ENCODE measurements at places on chromosomes 16 and 17.

GRCh38 chr17:74779501-74779900 is 3.4 kb upstream of the NAT9 start:
- DNase-seq, result no peak

DNA sequence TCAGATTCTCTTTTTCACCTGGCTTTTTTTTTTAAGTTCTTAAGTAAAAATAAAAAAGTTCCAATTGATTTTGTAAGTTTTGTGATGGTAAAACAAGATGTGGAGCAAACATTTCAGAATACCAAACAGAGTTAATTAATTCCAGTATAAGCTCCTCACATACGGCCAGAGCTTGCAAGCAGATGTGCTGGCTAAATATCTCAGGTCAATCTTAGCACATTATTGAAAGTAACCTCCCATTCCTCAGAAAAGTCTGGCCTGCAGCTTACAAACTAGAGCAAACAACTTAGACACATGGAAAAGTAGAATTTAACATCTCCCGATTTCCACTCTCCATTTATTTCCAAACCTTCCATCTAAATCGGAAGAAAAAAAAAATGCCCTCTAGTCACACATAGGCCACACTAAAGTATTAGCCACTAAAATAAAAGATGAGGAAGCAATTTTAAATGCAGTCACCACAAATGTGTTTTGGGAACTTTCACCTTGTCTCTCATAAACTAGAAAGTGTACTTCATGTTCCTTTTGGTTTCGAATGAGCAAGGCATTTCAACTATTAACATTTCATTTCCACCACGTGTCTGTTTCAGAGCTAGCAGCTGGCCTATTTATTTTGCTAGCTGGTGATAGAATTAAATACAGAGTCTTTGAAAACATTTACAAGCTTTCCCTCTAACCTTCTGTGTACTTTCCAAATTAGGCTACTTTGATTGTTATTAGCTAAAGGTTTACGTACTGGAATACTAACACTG is 143.3 kb downstream of the STX8 start:
- DNase-seq, result no peak

DNA sequence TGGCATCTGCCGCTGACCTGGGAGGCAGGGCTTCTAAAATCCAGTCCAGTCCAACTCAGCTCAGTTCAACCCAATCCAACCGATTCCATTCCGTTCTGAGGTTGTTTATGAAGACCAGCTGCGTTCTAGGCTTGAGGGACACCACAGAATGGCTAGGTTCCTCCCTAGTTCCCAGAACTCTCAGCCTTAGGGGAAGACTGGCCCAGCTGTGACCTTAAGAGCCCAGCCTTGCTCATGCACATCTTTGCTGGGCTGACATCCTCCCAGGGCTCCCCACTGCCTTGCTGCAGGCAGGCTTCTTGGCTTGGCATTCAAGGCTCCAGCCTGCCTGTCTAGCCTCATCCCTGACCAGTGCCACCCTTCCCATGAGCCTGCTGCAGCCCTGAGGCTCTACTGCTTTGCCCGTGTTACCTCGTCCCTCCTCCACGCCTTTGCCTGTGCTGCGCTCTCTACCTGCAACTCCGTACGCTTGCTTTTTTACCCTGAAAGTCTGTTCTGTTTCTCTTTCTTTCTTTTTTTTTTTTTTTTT is 7.9 kb downstream of the SLC12A3 start:
- no peak for DNase-seq

GRCh38 chr17:82061047-82061925 is 4.3 kb downstream of the DUS1L start:
- no peak for DNase-seq

GRCh38 chr16:86882586-86883280 is 304.4 kb downstream of the FOXL1 start:
- peak; percentile 37 for DNase-seq

DNA sequence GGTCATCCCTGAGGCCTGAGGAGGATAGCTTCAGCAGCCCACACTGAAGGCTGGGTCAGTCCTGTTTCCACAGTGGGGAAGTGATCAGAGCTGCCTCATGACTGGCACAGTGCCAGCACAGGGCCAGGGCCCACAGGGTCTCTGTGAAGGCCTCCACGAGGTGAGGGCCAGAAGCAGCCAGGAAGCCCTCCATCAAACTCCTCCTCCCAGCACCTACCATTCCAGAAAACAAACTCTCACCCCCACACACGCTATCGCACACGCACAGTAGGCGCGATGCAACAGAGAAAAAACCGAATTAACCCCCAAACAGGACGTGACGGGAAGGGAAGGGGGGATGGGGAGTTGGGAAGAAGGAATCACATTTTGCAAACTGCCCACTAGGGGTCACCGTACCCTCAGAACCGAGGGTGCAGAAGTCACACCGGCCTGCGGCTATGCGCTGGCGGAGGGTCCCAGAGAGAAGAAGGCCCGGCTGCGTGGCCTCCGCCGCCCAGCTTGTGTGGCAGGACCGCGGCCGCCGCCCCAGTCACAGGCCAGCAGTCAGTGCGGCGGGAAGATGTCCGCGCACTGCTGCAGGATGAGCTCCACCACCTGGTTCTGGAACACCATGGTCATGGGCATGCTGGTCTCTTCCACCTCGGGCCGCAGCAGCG is 37.6 kb downstream of the ARHGAP27 start:
- DNase-seq, result peak; percentile 89

- DNase-seq, result no peak
Measured at GRCh38 chr17:5516060-5516792, 29.9 kb downstream of the MIS12 start.

GRCh38 chr16:60077861-60078260 is 1343.7 kb upstream of the GOT2 start:
- DNase-seq, result no peak

DNA sequence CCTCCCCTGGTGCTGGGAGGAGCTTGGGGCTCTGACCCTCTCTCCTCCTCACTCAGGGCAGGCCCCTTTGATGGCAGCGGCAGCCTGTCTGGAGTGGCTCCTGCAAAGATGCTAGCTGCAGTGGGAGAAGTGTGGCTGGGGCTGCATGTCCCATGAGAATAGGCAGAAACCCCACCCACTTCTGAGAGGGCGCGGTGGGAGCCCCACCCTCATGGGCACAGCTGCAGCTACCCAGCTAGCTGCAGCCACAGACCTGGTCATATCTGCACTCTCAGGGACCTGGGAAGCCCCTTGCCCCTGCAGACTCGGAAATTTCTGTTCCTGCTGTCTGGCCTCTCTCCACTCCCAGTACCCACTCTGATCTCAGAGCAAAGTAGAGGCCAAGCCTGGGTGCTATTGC is 72.2 kb upstream of the BRD7 start:
- DNase-seq, result no peak

DNA sequence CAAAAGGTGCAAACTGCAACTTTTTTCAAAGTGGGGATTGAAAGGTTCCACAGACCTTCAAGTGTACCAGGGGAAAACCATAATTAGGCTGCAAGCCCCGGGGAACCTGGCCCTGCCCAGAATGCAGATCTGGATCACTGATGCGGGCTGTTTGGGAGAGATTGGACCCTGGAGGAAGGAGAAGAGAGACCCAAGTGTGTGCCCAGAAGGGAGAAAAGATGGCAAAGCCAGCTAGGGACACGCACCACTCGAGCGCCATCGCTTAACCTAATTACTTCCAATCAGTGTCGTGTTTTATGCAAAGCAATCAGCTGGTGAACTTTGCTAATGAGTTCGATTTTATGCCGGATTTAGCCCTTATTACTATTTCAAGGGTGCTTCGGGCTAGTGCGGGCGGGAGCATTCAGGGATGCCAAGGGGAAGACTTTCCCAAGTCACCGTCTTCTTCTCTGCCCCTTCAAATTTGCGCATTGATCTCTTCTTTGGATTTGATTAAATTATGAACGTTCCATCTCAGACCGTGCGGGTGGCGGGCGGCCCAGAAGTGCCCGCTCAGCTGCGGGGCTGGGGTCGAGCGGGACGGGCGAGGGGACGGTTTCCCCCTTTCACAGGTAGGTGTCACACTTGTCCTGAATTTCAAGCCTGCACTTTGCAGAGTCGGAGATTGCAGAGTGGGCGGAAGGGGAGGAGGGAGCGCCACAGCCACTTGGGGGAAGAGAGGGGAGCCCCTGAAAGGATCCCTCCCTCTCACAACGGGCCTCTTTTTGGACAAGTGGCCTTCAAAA is 4.0 kb downstream of the IRX5 start:
- peak; percentile 87 for DNase-seq

DNA sequence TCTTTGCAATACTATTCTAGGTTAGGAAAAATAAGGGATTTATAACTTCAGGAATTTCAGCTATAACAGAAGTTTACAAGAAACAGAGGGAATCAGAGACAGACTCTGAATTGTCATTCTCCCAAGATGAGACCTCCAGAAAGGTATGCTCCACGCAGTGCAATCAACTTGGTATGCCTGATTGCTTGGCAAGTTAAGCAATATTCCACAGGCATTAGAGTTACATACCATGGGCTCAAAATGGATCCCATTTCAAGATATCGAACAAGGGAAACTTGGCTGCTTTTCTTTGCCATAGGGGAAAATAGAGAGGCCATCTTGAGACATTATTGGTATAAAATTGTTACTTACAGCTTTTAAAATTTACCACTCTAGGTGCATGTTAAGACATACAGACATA is 615.6 kb upstream of the SOX9 start:
- DNase-seq, result no peak

DNA sequence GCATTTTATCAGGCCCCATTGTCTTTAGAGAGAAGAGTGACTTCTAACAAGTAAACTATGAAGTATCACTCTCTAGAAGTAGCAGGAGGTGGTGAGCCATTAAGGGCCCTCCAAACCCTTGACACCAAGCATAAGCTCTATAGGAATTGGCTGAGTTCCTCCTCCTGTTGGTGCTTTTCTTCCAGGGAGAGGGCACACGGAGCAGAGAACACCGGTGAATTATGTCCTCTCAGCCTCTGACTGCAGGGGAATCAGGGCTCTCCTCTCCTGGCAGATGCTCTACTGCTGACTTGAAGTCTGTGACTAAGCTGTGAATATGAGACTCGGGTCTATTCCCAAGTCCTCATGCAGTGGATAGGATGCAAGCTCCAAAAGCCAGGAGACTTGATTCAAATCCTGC is 32.3 kb downstream of the CHD9 start:
- DNase-seq, result peak; percentile 63

DNA sequence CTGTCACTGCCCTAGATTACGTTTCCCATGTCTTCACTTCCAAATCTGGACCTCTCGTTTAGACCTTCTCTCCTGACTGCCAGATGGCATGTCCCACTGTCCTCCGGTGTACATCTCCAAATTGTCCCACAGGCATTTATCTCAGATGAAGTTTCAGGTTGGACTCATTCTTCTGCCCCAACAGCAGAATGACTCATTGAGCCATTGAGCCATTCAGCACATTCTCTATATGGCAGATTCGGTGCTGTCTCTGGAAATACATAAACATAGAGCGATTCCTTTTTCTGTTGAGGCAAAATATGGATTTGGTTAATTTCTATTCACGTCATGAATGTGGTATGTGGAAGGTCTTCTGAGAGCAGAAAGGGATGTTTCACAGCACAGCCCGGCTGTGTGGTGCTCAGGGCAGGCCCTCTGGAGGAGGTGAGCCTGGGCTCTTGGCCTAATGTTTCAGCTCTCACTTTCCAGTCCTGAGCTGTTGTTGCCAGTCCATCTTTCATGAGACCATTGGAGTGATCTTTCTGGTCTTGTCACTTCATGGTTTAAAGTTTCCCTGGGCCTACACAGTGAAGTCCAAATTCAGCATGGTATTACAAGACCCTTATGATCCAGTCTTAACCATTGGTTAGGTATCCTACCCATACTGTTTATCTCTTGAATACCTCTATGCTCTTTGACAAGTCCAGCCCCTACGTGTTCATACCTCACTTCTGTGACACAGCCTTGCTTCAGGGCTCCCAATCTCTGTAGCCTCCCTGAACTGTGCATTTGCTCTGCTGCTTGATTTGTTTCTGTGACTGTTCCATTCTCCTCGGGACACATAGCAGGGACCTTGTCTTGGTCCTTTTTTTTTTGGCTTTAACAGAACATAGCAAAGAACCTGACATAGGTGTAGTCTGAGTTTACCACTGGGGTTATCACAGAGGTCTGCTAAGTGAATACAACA is 15.9 kb downstream of the HAPSTR1 start:
- DNase-seq, result no peak

GRCh38 chr17:34252444-34253138 is 2.5 kb upstream of the CCL2 start:
- DNase-seq, result peak; percentile 75

DNA sequence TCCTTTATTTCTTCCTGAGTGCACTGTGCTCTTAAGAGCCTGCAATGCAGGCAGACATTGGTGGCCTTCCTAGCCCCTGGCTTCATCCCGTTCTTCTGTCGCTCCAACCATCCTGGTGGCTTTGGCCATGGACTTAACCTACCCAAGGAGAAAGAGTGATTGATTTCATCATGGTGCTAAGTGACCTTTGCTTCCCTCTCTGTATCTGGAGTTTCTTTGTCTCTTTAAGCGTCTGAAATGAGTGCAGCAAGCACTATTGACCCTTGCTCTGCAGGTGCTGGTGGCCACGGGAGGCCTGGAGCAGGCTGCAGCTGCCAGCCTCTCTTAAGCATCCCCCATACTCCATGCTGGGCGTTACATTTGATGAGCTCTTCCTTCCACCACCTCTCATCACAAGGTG is 60.5 kb downstream of the RAP1GAP2 start:
- no peak for DNase-seq

- peak; percentile 65 for DNase-seq
Measured at GRCh38 chr17:27379888-27380533, 76.2 kb upstream of the KSR1 start.

- no peak for DNase-seq
Measured at GRCh38 chr16:74296104-74296431, 546 bp upstream of the PSMD7 start.

- DNase-seq, result peak; percentile 44
Measured at GRCh38 chr17:37570527-37571093, 38.6 kb downstream of the SYNRG start.

DNA sequence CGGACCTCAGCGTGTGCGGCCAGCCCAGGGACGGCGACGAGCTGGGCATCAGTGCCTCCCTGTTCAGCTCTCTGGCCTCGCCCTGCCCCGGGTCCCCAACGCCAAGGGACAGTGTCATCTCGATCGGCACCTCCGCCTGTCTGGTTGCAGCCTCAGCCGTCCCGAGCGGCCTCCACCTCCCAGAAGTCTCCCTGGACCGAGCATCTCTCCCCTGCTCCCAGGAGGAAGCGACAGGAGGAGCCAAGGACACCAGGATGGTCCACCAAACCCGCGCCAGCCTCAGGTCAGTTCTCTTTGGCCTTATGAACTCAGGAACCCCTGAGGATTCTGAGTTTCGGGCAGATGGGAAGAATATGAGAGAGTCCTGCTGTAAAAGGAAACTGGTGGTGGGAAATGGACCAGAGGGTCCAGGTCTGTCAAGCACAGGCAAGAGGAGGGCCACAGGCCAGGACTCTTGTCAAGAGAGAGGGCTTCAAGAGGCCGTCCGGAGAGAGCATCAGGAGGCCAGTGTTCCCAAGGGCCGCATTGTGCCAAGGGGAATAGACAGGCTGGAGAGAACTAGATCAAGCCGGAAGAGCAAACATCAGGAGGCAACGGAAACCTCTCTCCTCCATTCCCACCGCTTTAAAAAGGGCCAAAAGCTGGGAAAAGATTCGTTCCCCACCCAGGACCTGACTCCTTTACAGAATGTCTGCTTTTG is 825 bp downstream of the HASPIN start:
- DNase-seq, result no peak

- no peak for DNase-seq
Measured at GRCh38 chr16:30652718-30653117, 2.0 kb downstream of the PRR14 start.
